Epithelial cell of proximal tubule (primary cell): ENCODE measurements at places on chromosomes 5 and 9.

DNA sequence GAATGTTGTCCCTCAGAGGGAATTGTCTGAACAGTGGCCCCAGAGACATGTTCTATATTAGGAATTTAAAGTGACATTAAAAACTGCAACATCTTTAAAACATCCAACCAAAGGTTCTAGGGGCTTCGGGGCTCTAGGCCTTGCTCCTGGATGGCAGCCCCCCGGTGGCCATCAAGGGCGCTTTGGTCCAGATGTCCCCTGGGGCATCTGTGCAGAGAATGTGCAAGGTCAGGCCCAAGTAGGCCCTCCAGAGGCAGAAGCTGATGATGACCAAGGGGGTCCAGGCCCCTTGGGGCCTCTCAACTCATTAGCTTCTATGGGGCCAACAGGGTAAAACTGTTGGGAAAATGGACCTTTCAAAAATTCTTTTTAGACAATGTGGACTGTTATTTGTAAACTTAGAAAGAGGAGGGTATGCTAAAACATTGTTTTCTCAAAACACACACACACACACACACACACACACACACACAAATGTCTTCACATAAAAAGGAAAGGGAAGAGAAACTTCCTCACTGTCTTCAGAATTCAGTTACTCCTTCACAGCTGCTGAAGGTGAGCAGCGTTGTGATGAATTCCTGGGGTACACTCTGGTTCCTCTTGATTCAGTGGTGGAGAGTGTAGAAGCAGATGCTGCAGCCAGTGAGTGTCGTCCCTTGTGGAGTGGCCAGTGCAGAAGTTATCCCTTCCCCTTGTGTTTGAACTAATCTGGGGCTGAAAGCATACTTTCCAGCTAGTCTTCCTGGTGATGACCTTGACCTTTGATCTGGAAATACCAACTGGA, 125.2 kb downstream of the WDR41 start:
- DNase-seq, result no peak

GRCh38 chr9:79377339-79377855, 194.4 kb upstream of the TLE4 start:
- no peak for DNase-seq

- peak; percentile 43 for DNase-seq
These were observed 67.1 kb downstream of the LHX2 start for GRCh38 chr9:124078641-124079040.

- DNase-seq, result no peak
These were observed 10.2 kb upstream of the GPR150 start for GRCh38 chr5:95609711-95610110.

- DNase-seq, result no peak
These were observed 181.4 kb upstream of the TRPM3 start for GRCh38 chr9:71302776-71303175.

DNA sequence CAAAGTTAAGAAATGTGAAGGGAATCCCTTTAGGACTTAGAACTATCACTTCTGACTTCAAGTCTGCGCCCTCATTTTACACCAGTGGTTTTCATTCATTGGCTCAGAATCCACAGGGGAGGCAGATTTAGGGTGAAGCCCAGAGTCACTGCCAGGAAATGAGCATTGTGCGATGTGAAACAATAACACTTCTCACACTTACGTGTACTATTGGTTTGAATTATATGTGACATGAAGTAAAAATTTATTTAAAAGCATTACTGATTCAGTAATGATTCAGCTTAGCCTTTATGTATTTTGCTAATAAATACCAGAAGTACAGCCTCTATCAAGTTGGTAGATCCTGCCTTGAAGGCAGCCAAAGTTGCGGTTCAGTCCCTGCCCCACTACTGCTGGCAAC, 98.6 kb downstream of the PAM start:
- no peak for DNase-seq

- DNase-seq, result no peak
These were observed 32.9 kb upstream of the JADE2 start for GRCh38 chr5:134492568-134492967.

DNA sequence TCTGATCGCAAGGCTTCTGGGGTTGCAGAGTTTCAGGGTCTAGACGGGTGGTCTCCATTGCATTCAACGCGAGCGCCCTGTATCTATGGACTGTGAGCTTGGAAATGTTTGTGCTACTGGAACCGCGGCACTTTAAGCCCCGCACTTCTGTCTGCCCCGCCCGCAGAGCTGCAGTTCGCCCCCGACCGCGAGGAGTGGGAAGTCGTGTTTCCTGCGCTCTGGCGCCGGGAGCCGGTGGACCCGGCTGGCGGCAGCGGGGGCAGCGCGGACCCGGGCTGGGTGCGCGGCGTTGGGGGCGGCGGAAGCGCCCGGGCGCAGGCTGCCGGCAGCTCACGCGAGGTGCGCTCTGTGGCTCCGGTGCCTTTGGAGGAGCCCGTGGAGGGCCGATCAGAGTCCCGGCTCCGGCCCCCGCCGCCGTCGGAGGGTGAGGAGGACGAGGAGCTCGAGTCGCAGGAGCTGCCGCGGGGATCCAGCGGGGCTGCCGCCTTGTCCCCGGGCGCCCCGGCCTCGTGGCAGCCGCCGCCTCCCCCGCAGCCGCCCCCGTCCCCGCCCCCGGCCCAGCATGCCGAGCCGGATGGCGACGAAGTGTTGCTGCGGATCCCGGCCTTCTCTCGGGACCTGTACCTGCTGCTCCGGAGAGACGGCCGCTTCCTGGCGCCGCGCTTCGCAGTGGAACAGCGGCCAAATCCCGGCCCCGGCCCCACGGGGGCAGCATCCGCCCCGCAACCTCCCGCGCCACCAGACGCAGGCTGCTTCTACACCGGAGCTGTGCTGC, 1.0 kb downstream of the ADAMTS19 start:
- no peak for DNase-seq

- DNase-seq, result no peak
These were observed 317.9 kb upstream of the ITGA1 start for GRCh38 chr5:52469835-52470234.

DNA sequence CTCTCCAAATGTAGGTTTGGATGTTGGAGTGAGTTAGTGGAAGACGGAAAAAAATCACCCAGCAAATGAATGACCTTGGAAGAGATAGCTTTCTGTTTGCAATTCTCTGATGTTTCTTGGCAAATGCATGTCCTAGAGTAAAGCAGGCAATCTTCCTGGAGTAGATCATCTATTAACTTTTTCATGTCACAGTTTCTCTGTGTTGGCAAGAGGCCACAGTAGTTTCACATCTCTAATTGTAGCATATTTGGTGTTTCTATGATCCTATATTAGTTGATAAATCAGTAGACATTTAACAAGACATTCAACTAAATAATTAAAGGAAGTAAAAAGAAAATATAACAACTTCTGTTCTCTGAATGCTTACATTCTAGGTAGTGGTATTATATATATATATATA, 138.2 kb upstream of the MINAR2 start:
- DNase-seq, result no peak

GRCh38 chr5:124650951-124651662, 95.3 kb downstream of the ZNF608 start:
- no peak for DNase-seq

DNA sequence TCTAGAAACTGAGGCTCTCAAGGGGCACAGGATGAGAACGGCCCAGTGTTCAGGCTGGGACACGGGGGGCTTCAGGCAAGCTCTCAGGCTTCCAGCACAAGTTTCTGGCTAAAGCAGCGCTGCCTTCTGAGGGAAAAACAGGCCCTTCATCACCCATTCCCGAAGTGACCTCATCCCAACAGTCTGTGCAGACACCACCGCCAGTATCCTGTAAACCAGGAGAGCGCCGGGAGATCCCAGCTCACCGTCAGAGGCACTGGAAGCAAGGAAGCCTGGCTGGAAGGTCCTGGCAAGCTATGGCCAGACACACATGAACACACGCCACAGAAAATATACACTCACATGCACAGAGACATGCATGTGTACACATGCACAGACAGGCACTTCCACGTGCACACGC, 8.8 kb downstream of the SLC12A7 start:
- DNase-seq, result no peak

GRCh38 chr5:147452165-147452811, 57.6 kb downstream of the DPYSL3 start:
- no peak for DNase-seq

- no peak for DNase-seq
These were observed 470.7 kb upstream of the BRINP1 start for GRCh38 chr9:119839888-119840287.

DNA sequence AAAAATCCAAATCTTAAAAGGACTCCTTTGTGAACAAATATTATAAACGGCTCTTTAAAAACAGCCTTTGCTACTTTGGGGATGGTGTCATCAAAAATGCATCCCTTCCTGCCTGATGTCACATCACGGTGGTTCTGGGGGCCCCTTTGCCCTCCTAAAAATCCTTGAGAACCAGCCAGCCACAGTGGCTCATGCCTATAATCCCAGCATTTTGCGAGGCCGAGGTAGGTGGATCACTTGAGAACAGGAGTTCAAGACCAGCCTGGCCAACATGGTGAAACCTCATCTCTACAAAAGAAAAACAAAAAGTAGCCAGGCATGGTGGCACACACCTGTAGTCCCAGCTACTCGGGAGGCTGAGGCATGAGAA, 43.9 kb downstream of the FNBP1 start:
- DNase-seq, result no peak

GRCh38 chr5:174247301-174247700, 201.8 kb downstream of the NSG2 start:
- DNase-seq, result no peak

DNA sequence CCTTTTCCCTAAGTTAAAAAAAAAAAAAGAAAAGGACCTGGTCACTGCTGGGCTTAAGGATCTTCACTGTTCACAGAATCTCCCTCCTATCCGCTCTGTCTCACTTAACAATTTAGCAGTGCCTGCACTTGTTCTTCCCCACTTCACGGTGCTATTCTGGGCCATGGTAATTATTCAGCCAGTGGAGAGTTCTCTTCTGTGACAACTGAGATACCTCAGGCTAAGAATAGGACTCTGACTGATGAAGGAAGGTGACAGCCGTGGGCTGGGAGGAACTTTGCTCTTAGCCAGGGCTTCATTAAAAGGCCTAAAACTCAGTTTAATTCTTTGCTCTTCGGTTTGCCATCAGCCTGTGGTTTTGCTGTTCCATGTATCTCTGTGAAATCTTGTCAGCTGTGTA, 51.9 kb upstream of the ENTREP1 start:
- no peak for DNase-seq

GRCh38 chr5:96146675-96147074, 185.0 kb upstream of the ELL2 start:
- peak; percentile 25 for DNase-seq

GRCh38 chr5:180020176-180020575, 51.4 kb downstream of the RNF130 start:
- DNase-seq, result no peak

- no peak for DNase-seq
These were observed 42.1 kb downstream of the SEC61B start for GRCh38 chr9:99264070-99264680.

DNA sequence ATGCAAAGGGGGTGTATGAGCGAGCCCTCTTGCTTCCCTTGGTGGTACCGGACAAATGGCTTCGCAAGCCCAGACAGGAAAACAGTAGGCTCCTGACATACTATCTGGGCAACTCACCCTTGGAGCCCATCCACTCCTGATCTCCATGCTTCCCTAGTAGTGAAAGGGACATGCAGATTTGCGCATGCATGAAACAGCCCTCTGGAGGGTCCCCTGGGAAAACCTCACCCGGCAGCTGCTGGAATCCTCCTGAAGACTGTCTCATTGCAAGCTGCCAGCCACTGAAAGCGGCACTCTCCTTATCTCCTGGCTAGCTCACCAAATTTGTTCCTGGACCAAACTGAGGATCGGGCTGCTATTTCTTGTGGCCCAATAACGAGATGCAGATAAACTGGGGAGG, 10.2 kb downstream of the ZNF169 start:
- DNase-seq, result no peak
